Suppressor macrophage treated with lipopolysaccharide for 1 hour (primary cell): ENCODE measurements at places on chromosomes 7 and 10.

- no peak for DNase-seq
Measured at GRCh38 chr7:40549372-40550039, 414.7 kb downstream of the SUGCT start.

GRCh38 chr10:73931767-73932619 lies 21.1 kb downstream of the PLAU start:
- no peak for DNase-seq

GRCh38 chr7:22051886-22052673 lies 106.4 kb upstream of the CDCA7L start:
- no peak for DNase-seq

- DNase-seq, result peak; percentile 22
Measured at GRCh38 chr7:136687693-136688322, 180.6 kb upstream of the CHRM2 start.

DNA sequence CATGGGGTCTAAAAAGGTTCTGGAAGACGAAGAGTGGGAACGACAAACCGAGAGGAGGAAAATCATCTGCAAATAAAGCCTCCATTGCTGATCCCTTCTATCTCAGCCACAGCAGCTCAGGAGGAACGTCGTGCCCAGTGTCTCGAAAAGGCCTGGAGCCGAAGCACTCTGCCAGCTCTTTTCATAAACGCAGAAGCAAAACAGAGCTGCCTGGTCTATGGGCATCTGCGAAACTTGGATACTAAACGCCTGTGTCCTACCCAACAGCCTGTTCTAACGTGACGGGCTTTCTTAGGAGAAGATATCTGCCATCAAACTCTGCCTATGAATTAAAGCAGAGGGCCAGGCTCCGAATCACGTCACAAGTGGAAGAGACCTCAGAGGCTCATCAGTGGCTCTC lies 68.7 kb downstream of the GNA12 start:
- no peak for DNase-seq

GRCh38 chr10:72162978-72163377 lies 52.8 kb upstream of the ANAPC16 start:
- DNase-seq, result peak; percentile 79

GRCh38 chr7:17939606-17940301 lies 540 bp downstream of the SNX13 start:
- peak; percentile 49 for DNase-seq

DNA sequence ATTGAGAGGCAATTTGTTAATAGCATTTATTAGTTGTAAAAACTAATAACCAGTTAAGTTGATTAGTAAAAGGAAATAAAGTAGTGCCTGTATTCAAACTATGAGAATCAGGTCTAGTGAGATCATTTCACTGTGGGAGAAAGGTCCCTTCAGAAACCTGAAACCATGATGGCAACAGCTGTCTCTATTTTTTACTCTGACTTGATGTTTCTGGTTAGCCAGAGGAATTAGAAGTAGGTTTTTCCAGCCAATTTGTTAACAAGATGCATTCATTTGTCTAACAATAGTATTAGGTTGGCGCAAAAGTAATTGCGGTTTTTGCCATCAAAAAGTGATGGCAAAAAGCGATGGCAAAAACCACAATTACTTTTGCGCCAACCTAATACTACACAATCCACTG lies 272.2 kb upstream of the YAE1 start:
- no peak for DNase-seq

DNA sequence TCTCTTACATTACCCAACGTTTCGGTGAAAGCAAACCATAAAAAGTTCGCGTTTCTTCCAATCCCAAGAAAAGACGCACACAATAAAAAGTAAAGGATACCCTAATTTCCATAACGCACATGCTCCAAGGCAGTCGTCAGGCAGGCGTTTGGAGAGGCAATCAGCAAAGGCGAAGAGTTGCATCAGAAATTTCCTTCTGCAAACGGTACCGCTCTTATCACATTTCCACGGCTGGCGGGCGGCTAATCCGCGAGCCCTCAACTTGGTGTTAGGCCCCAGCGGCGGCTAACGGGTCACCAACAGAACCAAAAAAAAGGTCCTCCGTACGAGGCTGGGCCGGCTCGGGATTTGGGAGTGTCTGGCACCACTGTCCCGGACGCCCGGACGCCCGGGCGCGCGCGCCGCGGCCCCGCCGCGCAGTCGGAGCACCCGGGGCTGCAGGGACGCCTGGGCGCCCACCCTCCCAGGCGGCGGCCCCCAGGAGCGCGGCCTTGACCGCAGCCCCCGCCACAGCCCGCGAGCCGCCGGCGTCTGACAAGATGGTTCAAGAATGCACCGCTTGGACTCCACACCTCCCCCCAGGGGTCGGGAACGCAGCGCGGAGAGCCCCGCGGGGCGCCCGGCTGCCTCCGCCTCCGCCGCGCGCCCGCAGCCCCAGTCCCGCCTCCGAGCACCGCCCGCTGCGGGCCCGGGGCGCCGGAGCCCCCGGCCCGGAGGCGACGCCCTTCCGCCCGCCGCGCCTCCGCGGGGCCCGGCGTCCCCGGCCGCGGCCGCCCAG lies 9.8 kb upstream of the GRB10 start:
- peak; percentile 44 for DNase-seq

- DNase-seq, result no peak
Measured at GRCh38 chr10:128883231-128884032, 583.6 kb upstream of the MGMT start.

- no peak for DNase-seq
Measured at GRCh38 chr10:93342366-93342765, 139.8 kb downstream of the MYOF start.

- peak; percentile 54 for DNase-seq
Measured at GRCh38 chr7:33757563-33758165, 147.7 kb upstream of the BMPER start.

GRCh38 chr10:108662975-108663374 lies 1260.3 kb downstream of the XPNPEP1 start:
- no peak for DNase-seq

- no peak for DNase-seq
Measured at GRCh38 chr7:120990468-120991118, 2.1 kb downstream of the CPED1 start.

DNA sequence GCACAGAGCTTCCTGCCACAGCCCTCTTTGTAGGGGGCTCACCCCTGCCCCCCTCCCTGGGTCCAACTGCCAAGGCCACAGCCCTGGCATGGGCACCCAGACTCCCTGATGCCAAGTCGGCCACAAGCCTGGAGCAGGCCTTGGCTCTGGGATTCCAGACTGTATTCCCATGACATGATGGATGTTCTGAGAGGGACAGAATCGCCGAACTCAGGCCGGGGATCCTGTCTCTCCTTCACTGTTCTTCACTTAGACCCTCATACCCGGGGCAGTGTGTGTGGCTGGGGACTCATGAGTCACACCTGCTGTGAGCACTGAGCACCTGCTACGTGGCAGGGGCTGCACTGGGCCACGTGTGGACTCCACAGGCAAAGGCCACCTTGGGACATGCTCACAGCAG lies 7.9 kb downstream of the CALML5 start:
- DNase-seq, result no peak

- DNase-seq, result no peak
Measured at GRCh38 chr7:14228341-14228740, 238.9 kb upstream of the ETV1 start.

DNA sequence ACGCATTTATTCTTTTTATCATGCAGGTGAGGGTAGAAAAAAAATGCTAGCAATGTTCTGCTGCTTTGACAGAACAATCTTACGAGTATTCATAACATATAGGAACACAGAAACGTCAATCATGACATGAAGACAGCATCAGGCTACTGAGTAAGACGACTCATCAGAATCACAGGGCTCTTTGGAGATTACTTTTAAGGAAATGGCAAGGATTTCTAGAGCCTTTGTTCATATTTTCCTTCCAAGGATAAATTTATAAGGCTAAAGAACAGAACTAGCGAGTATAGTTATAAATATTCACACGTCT lies 39.8 kb upstream of the DNAJC1 start:
- no peak for DNase-seq

DNA sequence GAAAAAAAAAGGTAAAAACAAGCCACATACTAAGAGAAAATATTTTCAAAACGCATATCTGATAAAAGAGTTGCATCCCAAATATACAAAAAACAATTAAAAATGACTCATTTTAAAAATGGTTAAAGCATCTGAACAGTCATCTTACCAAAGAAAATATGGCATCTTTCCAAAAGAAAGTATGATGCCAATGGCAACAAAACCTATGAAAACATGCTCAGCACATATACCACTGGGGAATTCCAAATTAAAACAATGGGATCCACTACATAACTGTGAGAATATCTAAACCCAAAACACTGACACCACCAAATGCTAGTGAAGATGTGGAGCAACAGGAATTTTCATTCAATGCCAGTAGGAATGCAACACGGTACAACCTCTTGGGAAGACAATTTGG lies 39.3 kb downstream of the VSTM2A start:
- no peak for DNase-seq

DNA sequence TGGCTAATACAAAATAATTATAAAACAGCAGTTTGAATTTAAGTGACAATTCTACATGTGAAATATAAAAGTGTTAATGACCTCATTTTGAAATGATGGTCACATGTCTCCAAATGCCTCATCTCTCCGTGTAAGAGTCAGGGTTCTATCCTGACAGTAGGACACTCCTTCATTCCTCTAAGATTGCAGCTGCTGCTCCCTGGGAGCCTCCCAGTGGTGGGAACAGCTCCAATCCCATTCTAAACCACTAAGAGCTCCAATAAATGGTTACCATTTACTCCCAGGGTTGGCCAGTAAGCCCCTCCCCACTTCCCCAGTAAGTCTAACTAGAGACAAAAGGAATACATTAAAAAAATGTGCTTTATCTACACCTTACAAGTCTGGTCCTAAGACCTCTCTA lies 344.6 kb upstream of the AOAH start:
- DNase-seq, result no peak

- no peak for DNase-seq
Measured at GRCh38 chr10:9950070-9950469, 1067.6 kb upstream of the CELF2 start.

GRCh38 chr7:107234436-107234835 lies 65.6 kb downstream of the HBP1 start:
- DNase-seq, result no peak

GRCh38 chr7:130475776-130476175 lies 16.1 kb upstream of the MEST start:
- no peak for DNase-seq

DNA sequence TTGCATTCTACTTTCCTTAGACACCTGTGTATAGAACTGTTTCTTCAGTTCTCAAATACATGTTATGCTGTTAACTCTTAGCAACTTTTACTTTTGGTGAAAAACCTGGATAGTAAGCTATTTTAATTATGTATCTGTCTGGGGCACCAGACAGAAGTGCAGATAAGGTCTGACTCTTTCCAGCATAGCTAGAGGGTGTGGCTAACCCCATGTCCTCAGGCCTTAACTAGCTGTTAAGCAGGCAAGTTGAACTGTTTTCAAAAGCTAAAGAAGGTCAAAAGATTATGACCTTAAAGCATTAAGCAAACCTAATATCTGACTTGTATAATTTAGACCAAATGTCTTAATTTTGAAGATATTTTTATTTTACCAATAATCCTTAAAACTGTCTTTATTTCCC lies 45.1 kb upstream of the INHBA start:
- no peak for DNase-seq

DNA sequence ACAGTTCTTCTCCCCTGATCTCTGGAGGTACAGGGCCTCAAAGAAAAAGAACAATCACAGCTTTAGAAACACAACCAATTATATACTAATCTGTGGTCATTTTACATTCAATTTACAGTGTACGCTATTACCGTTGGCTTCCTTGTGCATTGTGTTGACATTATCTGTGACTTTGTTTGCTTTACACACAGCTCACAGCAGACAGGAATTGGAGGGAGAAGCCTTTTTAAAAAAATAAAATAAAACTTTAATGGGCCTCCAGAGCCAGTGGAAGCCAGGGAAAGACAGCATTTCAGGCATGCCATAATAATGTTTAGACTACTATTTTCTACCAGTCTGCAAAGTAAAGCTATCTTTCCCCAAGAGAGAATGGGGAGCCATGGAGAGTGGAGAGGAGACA lies 179.0 kb upstream of the ADO start:
- peak; percentile 17 for DNase-seq

DNA sequence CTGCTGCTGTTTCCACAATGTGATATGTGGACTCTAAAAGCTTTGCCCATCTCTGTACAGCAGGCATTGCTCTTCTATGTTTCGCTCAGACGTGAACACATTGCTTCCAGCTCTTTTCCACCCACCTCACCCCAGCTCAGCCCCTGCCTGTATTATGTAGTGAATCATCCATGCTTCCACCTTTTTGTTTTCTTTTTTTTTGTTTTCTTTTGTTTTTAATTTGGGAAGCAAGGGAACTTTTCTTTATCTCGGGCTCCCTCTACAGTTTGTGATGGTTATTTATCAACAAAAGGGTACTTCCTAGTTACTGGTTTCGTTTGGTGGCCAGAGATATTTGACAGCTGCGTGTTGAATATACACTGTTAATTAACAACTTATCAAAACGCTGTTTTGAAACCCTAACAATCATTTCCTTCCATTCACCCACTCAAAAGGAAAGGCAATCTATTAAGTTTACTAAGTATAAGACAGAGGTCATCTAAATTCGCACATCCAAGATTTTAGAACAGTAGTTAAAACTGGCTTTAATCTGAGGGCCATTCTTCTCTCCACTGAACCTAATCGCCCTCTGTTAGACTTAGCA lies 127.9 kb upstream of the STK17A start:
- DNase-seq, result peak; percentile 53

- DNase-seq, result no peak
Measured at GRCh38 chr10:14806318-14806717, 31.5 kb downstream of the CDNF start.

DNA sequence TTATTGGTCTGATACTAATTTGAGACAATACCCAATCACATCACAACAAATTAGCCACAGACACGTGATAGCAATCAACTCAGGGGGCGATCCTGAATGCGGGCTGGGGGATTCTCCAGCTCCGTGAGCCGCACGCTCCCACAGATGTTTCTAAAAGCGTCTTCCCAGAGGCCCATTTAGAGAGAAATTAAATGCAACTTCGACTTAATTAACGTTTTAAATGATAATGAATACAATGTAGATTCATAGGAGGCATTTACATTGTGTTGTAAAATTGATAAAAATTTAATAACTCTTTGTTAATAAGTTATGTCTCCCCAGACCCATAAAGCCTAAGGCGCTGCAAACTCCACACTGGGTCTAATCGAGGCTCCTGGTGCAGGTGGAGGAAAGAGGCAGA lies 642.6 kb downstream of the KCNMA1 start:
- no peak for DNase-seq

DNA sequence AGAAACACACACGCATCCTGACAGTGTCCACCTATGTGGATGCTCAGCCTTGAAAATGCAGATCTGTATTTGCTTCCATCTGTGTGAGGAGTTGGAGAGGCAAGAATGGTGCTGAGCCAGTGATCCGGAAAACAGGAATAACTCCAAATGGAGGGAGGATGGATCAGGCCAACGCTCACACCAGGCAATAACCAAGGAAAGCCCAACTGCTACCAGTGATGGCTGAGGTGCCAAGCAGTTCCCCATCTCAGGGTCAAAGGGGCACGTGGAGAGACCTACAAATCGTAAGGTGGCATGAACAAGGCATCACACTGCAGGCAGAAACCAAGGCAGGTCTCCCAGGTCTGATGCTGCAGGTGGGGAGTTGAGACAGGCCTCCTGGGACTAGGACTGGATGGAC lies 153.6 kb downstream of the ADAM12 start:
- DNase-seq, result no peak
